ENCODE measurements at places on chromosomes 11 and 22.

GRCh38 chr22:49639956-49640355 lies 187.7 kb downstream of the BRD1 start:
- no peak for DNase-seq

DNA sequence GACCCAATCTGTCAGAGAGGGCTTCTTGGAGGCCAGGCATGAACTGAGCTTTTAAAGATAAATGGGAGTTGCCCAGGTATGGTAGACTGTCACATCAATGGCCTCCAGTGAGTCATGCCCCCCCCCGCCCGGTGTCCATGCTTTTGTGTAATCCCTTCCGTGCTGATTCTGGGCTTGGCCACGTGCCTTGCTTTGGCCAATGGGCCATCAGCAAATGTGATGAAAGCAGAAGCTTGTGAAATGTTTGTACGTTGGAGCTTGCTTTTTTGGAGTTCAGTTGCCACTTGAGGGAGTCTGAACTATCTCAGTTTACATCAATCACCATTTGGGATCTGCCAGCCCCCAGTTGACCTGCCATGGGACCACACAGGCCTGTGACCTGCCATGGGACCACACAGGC lies 4.3 kb upstream of the THY1 start:
- DNase-seq = no peak

DNA sequence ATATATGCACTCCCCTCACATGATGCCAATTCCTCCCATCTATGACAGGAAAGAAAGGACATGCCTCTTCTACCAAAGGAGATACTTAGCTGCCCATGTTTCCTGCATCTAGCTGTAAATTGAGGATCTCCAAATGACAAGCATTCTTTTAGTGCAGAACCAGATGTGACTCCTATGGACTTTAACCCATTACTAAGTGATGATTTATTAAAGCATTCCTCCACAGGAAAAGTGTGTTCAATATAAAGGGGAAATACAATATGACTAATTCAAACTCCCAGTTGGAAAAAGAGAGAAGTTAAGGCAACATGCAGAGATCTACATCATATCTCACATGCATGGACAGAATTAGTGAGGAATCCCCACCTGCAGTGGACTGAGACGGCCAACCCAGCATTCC lies 221.3 kb downstream of the FAM76B start:
- DNase-seq = no peak

DNA sequence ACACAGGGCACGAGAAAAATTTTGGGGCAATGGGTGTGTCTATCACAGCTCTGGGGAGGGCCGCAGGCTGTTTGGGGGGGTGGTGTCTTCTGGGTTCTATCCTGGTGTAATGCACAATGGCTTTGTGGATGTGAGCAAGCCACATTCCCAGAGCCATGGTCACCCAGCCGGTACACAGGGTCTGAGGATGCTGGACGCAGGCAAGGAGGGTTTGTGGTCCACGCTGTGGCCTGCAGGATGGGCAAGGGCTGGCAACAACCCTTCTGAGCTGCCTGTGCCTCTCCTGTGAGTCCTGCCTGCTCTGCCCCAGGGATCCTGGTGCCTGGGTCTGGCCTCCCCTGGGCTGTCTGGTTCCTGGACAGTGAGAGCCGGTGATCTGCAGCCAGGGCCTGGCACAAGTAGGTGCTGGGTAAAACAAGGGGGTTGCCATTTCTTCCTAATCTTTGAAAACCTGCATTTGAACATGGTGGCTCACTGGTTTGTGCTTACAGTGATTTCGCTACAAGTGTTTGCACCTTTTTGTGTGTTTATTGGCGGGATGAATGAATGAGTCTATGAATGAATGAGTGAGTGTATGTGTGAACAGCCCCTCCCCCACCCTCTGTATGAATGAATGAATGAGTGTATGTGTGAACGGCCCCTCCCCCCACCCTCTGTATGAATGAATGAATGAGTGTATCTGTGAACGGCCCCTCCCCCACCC lies 4.4 kb upstream of the MRPL23 start:
- no peak for DNase-seq

DNA sequence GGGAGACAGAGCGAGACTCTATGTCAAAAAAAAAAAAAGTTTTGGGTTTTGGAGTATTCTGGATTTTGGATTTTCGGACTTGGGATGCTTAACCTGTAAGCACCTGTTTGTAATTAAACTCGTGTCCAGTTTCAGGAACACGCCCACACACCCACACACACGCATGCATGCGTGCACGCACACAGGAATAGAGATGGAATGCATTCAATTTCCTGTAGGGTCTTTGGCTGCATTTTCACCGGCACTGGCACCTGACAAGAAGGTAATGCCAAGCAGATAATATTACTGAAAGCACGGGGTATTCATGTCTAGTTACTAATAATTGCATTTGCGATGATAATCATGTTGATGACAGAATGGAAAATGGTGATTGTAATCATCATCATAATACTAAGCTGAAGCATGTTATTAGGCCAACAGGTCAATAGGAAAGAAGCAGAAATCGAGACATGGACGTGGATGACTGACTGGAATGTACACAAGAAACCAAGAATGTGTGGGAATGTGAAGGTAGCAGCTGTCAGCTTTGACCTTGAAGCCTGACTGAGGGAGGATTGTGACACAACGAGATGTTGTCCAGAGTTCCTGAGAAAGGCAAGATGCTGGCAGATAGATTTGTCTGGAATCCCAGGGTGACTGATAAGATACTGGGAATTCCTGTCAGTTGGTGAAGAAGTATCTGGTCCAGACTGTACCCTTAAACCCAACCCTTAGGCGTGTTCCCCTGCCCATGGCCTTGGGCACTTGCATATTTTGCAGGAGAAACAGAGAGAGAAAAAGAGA lies 108.6 kb downstream of the SYN3 start:
- no peak for DNase-seq

DNA sequence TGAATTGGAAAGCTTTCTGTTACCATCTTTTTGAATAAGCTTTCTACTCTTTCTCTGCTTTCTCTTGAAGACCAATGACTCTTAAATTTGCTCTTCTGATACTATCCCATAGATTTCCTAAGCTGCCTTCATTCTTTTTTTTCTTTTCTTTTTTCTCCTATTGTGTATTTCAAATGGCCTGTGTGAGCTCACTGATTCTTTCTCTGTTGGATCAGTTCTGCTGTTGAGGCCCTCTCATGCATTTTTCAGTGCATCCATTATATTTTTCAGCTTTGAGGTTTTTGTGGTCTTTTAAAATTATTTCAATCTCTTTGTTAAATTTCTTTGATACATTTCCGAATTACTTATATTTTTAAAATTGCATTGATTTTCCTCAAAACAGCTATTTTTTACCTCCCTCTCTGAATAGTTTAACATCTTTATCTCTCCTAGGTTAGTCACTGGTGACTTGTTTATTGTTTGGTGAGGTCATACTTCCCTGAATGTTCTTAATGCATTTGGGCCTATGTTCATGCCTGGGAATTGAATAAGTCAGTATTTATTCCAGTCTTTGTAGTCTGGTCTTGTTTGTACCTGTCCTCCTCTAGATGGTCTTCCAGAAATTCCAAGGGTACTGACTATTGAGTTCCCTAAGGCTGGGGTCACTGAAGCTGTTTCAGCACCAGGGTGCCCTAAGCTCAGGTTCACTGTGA lies 110.6 kb upstream of the SERPIND1 start:
- no peak for DNase-seq

DNA sequence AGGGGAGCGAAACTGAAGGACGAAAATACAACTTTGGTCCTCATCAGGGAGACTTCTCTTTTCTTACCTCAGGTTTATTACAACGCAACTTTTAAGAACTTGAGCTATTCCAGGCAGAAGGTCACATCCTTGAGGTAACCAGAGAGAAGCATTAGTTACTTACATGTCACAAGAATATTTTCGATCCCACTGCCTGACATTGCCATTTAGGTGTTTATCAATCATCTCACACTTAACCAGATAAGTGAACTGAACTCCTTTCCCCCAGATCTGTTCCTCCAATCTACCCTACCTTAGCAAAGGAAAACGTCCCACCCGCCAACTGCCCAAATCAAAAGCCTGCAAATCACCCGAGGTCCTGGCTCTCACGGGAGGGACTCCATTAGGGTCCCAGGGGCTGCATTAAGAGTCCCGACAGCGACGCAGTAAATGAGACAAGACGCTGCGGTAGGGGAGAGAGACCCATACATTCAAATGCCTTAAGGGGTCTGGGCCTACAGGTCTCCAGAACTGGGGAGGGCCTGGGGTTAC lies 734 bp downstream of the ZNF280B start:
- DNase-seq = no peak

- no peak for DNase-seq
Measured at GRCh38 chr22:46735747-46736608, 2.1 kb downstream of the CERK start.

GRCh38 chr11:12818333-12819015 lies 144.3 kb downstream of the TEAD1 start:
- no peak for DNase-seq

GRCh38 chr11:109480251-109480650 lies 58.3 kb downstream of the C11orf87 start:
- no peak for DNase-seq

- DNase-seq = no peak
Measured at GRCh38 chr11:33620423-33621171, 80.0 kb downstream of the C11orf91 start.

DNA sequence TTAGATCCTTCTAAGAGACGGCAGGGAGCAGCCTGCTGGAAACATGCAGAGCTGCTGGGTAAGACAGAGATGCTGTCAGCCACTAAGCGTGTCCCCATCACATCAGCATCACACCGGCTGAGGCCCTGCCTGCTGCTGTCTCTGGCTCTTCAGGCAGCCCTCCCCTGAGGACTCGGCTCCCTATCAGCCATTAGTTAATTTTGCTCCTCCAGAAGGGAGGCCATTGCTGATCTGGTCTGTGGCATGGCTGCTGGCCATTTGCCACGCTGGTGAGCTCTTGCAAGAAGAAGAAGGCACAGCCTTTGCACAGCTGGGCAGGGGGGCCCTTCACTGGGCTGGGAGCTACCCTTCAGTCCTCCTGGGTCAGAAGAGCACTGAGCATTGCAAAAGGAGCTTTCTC lies 131.2 kb upstream of the PARVA start:
- DNase-seq = peak; percentile 39

DNA sequence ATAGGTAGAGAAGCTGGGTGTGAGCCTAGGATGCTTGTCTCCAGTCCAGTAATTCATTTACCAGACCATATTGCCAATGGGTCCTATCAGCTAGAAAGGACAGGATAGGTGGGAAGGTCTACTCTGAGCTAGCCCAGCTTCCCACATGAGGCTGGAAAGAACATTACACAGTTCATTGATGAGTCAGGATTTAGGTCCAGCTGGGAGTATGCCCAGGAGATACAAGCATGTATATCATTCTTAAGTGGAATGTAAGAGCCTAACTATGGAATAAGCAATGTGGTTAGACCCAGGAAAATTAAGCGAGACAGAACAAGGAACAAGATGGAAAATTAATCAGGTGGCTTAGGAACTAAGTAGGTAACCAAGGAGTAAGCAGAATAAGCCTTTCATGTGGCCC lies 59.0 kb upstream of the TBCEL start:
- DNase-seq = no peak

GRCh38 chr22:43166132-43166930 lies 15.0 kb downstream of the TSPO start:
- DNase-seq = no peak

All from NCI-H345 (cell line).